Breast epithelium (tissue), 4 donors: ENCODE measurements at places on chromosomes 16 and 17. TPM values are rescaled to one million over a fixed set of nuclear protein-coding genes. Genes with fewer than 3 reads are reported as not detected.

DNA sequence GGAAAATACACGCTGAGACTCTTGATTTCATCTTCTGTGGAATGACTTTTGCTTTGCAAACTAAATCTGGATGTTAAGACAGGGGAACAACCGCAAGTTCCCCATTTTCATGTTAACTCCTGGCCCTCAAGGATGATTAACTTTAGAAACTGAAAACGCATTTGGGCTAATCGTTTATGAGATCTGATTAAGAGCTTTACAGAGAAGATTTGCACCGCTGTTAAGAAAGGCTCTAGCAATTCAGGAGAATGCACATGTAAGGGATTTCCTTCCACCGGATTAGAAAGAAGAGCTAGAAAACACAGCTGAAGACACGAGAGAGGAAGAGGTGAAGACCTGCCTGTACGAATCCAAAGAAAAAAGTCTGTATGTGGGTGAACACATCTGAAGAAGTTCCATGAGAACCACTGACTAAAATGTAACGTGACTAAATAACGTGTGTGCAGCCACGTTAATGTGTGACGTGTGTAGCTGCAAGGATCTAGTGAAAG, 106.4 kb downstream of the YPEL2 start:
- H3K27ac ChIP-seq, result no peak overlapping the region
- no peak for DNase-seq
- no peaks in the 10 kb centered on the region for H3K4me1 ChIP-seq
- H3K4me3 ChIP-seq, result no peak overlapping the region
- H3K36me3 ChIP-seq, result no peaks in the 10 kb centered on the region

DNA sequence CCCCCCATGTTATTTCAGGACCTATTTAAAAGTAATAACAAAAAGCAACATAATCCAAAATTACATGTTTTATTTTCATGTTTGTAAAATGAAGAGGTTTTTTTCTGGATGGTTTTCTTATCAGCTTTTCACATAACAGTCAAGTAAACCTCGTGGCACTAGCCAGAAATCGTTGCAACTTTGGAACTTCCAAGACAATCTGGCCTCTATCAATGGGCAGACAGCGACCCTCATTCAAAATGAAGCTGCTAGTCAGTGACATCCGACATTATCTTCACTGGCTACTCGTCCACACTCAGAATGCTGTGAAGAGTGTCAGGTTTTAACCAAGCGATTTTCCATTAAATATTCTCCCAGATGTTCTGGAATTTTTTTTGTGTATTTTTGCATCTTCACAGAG, 22.7 kb downstream of the ZNF652 start:
- DNase-seq, result no peak
- no peak overlapping the region for H3K27ac ChIP-seq
- H3K4me1 ChIP-seq, result no peaks in the 10 kb centered on the region
- H3K4me3 ChIP-seq, result no peak overlapping the region
- H3K27me3 ChIP-seq, result no peaks in the 10 kb centered on the region

- no peak for DNase-seq
- no peak overlapping the region for H3K27ac ChIP-seq
- no peak overlapping the region for H3K4me3 ChIP-seq
- no peaks in the 10 kb centered on the region for H3K36me3 ChIP-seq
- no peaks in the 10 kb centered on the region for H3K4me1 ChIP-seq
Observed at GRCh38 chr16:13205352-13205751, 304.0 kb downstream of the SHISA9 start.

GRCh38 chr17:55648086-55648485, 74.6 kb downstream of the TMEM100 start:
- H3K27ac ChIP-seq, result no peak overlapping the region
- no peak for DNase-seq
- H3K36me3 ChIP-seq, result no peaks in the 10 kb centered on the region
- H3K4me1 ChIP-seq, result no peaks in the 10 kb centered on the region
- no peak overlapping the region for H3K4me3 ChIP-seq

- H3K27me3 ChIP-seq, result no peaks in the 10 kb centered on the region
- H3K36me3 ChIP-seq, result no peaks in the 10 kb centered on the region
- DNase-seq, result no peak
- no peaks in the 10 kb centered on the region for H3K4me1 ChIP-seq
Observed at GRCh38 chr16:17439580-17439979, 31.2 kb downstream of the XYLT1 start.

DNA sequence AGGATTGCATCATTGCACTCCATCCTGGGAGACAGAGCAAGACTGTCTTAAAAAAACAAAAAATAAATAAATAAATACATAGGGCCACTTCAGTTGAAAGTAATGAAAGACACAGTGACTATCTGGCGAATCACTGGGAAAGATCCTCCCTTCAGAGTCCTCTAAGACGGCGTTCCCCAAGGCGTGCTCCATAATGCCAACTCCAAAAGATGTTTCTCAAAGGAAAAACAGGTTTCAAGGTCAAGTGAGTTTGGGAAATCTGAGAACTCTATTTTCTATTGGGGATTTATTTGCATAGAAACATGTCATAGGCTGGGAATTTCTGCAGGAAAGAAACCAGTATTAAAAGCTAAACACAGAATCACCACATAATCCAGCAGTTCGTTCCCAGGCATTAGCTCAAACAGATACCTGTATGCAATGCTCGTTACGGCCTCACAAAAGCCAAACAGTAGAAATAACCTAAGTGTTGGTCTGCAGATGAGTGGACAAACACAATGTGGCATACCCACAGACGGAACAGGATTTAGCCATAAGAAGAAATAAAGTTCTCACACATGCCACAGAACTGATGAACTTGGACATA, 7.9 kb downstream of the KLHDC4 start:
- peaks cover 7% of the 10 kb centered on the region for H3K36me3 ChIP-seq
- no peak overlapping the region for H3K4me3 ChIP-seq
- DNase-seq, result no peak
- H3K4me1 ChIP-seq, result no peaks in the 10 kb centered on the region
- H3K27ac ChIP-seq, result no peak overlapping the region
- no peaks in the 10 kb centered on the region for H3K27me3 ChIP-seq

DNA sequence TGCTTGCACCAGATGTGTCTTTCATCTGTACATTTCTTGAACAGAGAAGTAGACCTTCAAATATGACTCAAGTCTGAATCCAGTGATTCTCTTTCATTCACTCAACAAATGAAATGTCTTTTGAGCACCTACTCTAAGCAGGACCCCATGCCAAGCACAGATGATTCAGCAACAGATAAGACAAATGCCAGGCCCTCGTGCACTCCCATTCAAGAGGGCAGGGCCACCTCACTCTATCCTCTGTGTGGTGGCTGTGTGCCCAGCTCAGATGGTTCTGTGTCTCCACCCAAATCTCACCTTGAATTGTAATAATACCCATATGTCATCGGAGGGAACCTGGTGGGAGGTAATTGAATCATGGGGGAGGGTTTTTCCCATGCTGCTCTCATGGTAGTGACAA, 74.1 kb upstream of the NKD1 start:
- DNase-seq, result no peak
- no peaks in the 10 kb centered on the region for H3K27me3 ChIP-seq

DNA sequence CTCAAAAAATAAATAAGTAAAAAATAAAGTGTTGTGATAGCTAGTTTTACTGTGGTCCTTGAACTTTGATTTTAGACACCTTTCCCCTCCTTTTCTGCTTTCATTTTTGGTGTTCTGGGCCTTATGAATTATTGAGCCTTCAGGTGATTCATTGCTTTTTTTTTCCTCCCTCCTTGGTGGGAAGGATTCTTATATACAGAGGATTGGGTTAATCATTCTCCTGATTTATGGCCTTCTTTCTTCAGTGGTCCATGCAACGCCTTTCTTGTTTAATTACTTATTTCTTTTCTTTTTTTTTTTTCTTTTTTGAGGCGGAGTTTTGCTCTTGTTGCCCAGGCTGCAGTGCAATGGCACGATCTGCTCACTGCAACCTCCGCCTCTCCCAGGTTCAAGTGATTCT, 8.0 kb upstream of the MYL4 start:
- no peaks in the 10 kb centered on the region for H3K36me3 ChIP-seq
- no peak overlapping the region for H3K4me3 ChIP-seq
- DNase-seq, result no peak
- H3K4me1 ChIP-seq, result no peaks in the 10 kb centered on the region
- H3K27ac ChIP-seq, result no peak overlapping the region
- H3K27me3 ChIP-seq, result no peaks in the 10 kb centered on the region

- no peaks in the 10 kb centered on the region for H3K27me3 ChIP-seq
- H3K36me3 ChIP-seq, result no peaks in the 10 kb centered on the region
- DNase-seq, result no peak
Observed at GRCh38 chr16:86222965-86223551, 287.3 kb upstream of the FOXF1 start.

RGS9 gene
- total RNA-seq, result 1.6 TPM

CEP295NL gene
- 1.8 TPM for total RNA-seq

GFAP gene
- total RNA-seq, result 4.2 TPM

GDPD3 gene
- total RNA-seq, result 2.0 TPM

SMPD3 gene
- total RNA-seq, result 2.9 TPM

GPR142 gene
- total RNA-seq, result not detected

MYLK3 gene
- total RNA-seq, result 0.59 TPM

NGFR gene
- 27.8 TPM for total RNA-seq
